Esophagus mucosa (tissue), 1 donor: ENCODE measurements at places on chromosomes 12 and 14. TPM values are rescaled to one million over a fixed set of nuclear protein-coding genes. Genes with fewer than 3 reads are reported as not detected.

- ATAC-seq = peak; percentile 23
These were observed 7.0 kb downstream of the FZD10 start for GRCh38 chr12:130169256-130169655.

DNA sequence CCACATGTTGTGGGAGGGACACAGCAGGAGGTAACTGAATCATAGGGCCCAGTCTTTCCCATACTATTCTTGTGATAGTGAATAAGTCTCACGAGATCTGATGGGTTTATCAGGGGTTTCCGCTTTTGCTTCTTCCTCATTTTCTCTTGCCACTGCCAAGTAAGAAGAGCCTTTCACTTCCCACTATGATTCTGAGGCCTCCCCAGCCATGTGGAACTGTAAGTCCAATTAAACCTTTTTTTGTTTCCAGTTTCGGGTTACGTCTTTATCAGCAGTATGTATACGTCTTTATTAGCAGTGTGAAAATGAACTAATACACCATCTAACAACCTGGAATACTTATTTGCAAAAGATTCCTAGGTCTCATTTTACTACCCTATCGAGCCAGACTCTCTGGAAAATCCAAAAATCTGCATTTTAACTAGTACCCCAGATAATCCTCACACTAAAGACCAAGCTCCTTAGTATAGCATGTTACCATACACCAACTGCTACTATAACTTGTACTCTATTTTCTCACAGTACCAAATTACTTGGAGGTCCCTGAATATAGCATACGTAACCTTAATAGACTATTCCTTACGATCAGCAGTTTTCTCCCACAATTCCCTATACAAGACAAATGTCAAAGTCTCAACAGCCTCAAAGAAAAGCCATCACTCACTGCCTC is 11.5 kb downstream of the GTF2A1 start:
- ATAC-seq = no peak

GRCh38 chr14:21525571-21525961 is 580 bp downstream of the SALL2 start:
- ATAC-seq = peak; percentile 13

- ATAC-seq = no peak
These were observed 14.1 kb downstream of the FAR2 start for GRCh38 chr12:29163146-29163545.

DNA sequence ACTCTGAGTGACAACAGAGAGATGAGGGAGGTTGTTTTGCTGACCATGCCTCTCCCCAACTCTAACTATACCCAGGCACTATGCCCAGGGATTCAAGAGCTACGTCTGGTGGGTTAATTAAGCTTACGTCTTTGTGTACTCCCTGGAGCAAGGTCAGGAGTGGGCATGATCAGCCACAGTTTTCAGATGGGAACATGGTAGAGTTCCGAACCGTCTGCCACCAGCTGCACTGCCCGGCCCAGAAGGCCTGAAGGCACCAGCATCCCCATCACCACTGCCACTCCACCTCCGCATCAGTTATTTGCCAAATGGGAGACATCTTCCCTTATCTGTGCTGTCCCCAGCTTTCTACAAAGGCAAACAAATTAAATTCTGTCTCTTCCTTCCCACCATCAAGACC is 11.1 kb upstream of the GPX2 start:
- ATAC-seq = no peak

DNA sequence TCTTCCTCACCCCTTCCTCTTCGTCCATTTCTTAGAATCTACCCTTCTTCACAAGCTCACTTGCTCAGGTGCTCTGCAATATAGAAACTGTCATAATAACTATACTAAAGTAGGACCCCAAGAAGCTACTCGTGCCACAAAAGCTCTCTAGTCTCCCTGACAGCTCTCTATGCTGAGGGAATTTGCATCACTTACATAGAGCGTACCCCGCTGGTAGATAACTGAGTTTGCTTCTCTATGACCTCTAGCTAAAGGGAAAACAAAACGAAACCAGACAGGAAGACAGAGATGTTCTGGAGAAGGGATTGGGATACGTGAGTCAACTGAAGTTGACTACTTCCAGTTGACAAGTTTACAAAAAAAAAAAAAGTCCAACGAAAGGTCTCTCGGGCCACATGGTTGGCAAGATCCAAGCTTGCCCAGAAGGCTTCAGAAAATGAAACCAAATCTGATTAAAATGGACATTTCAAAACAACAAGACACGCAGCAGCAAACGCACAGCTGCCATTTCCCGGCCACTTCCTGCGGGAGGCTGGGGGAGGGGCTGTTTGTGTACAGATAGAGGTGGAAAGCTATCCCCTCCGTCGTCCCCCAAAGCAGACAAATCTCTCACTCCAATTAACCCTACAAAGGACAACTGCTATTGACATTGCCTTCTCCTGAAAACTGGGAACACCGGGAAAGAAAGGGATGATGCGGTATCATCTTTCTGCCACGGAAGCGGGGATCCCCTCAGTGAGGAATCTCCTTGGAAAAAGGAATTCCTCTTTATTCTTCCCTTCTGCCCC is 1.3 kb downstream of the BAZ2A start:
- ATAC-seq = no peak

The CLEC2A gene
- total RNA-seq = not detected

DNA sequence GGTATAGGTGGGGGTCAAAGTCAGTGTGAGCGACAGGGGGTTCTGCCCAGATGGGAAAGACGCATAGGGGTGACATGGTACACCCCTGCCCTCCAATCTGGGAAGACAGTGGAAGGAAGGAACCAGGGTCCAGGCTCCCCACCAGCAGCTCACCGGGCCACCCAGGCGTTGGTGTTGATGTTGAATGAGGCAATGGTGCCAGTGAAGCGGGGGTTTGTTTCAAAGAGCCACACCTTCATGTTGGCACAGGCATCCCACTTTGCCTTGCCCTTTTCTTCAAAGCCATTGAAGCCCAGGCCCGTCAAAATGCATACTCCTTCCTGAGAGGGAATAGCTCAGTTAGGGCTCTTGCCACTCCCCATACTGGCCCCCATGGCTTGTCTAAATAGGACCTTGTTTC is 7.5 kb downstream of the EMG1 start:
- ATAC-seq = no peak

DNA sequence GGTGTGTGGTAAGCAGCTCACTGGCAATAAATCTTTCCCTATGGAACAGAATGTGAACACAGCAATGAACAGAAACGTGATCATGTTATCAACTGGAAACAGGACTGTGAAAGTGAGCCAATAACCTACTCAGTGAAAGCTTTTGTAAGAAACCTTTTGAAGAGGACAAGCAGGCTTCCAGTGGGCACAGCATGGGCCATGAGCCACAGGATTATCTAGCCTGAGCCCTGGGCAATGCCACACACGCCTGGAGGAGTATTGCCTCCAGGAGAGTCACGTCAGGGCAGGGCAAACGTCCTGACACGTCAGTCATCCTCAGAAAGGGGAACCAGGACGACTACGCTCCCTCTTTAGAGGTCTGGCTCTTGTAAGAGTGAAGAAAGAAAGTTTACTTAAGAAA is 32.3 kb downstream of the NRDE2 start:
- peak; percentile 40 for ATAC-seq

The CDKL1 gene
- 8.2 TPM for total RNA-seq

The KLRB1 gene
- 0.56 TPM for total RNA-seq

The SLC41A2 gene
- total RNA-seq = 1.3 TPM

The TROAP gene
- total RNA-seq = 23.6 TPM

The LALBA gene
- total RNA-seq = not detected

DNA sequence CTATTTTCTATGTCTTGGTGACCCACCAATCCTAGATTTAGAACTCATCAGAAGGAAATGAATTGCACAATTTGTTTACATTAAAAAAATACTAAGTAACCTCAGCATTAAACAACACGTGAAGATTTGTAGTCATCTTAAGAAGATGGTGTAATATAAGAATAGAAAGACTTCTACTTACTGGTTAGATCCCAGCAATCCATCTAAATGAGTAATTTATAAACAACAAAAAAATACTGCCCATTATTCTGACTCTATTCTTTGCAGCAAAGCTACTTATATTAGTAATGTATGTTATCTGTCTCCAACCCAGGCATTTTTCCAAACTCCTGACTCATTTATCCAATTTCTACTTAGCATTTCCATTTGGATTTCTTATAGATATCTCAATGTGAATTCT is 67.8 kb downstream of the CD163L1 start:
- no peak for ATAC-seq

The TAPBPL gene
- 11.4 TPM for total RNA-seq

DNA sequence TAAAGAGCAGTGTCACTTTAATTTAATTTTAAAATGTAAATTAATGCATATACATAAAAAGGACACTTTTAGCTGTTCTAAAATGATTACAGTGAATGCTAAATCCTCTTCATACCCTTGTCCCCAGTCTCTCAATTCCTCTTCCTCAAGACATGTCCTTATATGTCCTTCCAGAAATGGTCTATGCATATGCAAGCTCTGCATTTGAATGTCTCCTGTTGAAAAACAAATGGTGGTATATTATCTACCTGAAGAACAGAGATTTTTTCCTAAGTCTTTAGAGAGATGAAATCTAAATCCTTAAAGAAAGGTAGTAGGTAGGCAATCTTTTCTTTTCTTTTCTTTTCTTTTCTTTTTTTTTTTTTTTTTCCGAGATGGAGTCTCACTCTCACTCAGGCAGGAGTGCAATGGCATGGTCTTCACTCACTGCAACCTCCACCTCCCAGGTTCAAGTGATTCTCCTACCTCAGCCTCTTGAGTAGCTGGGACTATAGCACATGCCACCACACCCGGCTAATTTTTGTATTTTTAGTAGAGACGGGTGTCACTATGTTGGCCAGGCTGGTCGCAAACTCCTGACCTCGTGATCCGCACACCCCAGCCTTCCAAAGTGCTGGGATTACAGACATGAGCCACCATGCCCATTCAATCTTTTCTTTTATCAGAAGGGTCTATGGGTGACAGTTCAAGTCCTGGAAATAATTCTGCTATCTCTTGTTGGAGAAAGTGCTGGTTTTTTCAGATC is 180.5 kb downstream of the PRKCH start:
- ATAC-seq = no peak

DNA sequence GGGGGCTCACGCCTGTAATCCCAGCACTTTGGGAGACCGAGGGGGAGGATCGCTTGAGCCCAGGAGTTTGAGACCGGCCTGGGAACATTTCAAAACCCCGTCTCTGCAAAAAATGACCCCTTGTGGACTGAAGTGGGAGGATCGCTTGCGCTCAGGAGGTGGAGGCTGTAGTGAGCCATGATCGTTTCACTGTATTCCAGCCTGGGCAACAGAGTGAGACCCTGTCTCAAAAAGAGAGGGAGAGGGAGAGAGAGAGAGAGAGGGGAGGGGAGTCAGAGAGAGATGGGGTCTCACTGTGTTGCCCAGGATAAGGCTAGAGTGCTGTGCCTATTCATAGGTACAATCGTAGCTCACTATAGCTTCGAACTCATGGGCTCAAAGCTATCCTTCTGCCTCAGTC is 2.8 kb downstream of the FGD4 start:
- no peak for ATAC-seq

The TMEM119 gene
- total RNA-seq = 2.0 TPM

DNA sequence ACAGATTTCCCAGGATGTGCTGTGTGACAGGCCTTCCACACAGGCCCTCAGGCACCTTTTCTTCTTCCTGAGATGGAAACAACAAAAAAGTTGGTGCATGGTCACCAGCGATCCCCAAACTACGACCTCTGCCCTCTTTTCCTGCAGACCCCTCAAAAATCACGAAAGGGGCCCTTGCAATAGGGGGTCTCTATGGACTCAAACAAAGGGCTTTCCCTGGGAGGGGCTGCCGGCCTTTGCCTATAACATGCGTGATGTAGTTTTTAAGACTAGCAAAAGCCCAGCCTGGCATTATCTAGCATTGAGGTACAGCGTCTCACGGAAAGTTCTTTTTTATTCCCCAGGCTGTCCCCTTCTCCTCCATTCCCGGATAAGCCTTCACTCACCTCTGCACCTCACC is 71.2 kb downstream of the DIO3 start:
- ATAC-seq = no peak

- no peak for ATAC-seq
These were observed 463.0 kb downstream of the AACS start for GRCh38 chr12:125528281-125528680.

GRCh38 chr14:34997762-34998161 is 15.0 kb downstream of the SRP54 start:
- no peak for ATAC-seq

DNA sequence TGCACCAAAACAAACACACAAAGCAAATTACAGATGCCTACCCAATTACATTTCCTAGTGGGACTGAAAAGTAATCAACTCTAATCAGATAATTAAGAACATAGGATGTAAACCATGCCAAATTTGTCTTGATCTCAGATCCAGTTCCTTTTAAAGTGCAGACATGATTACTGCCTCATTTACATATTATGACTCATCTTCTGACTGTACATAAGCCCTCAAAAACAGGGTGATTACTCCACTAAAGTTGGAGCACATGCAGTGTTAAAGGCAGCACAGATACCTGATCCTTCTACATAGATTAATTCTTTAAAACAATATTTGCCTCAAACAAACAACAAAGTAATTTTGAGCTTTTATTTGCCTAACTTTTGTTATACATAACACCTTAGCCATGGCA is 337.2 kb downstream of the RPS29 start:
- ATAC-seq = no peak

DNA sequence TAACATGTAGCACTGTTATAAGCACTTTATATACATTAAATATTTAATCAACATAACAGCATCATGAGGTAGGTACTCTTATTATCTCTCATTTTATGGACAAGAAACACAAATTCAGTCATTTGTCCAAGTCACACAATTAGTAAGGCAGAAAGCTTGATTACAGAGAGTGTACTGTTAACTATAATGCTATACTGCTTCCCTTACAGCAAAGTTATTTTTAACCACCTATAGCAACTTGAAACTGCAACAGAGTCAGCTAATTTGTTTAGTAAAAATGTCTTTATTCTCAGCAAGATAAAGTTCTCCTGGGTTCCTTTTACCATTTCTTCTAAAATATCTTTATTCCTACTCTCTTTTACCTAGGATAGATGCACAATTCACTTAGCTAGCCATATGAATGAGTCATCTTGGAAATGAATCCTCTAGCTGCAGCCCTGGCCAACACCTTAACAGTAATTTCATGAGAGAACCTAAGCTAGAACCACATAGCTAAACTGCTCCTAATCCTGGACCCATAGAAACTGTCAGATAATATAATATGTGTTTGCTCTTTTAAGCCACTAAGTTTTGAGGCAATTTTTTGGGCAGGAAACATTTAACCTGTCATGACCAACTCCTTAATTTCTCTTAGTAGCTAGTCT is 90.2 kb upstream of the HECTD1 start:
- ATAC-seq = peak; percentile 51

The SPIC gene
- total RNA-seq = 0.16 TPM
